ENCODE measurements at places on chromosomes 11 and 22.

GRCh38 chr22:36729321-36729720 is 25.8 kb upstream of the CACNG2 start:
- no peak for DNase-seq

GRCh38 chr11:108912581-108912980 is 247.7 kb downstream of the DDX10 start:
- no peak for DNase-seq

GRCh38 chr11:47860536-47860935 is 12.4 kb upstream of the NUP160 start:
- DNase-seq, result no peak

- DNase-seq, result no peak
Observed at GRCh38 chr11:112548641-112549040, 288.0 kb upstream of the PLET1 start.

- no peak for DNase-seq
Observed at GRCh38 chr22:42385696-42386095, 46.5 kb downstream of the NFAM1 start.

DNA sequence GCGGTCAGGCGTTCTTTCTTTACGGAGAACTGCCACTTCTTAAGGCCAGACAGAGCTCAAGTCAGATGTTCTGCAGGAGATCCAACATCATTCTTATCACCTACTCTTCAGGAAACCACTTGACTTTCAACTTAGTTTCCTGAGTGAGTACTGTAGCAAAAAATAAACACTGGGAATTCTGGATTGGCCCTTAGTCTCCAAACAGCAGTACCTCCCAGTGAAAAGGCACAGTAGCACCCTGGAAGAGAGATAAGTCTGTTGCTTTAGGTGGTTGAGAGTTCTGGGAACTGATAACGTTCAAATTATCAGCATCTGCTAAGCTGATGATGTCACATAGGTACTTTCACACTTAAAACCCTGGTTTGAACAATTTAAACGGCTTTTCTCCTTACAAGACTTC is 971.8 kb upstream of the TENM4 start:
- no peak for DNase-seq

DNA sequence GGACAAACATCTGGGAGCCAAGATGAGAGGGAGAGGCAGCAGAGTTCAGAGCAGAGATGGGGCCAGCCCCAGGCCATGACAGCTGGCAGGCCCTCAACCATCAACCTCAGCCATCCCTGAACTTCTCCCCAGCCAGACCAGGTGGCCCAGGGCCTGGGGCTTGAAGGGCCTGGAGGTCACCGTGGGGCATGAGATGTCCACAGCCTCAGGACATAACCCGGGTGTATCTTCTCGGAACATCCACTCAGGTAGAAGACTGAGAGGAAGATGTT is 12.4 kb upstream of the SLC39A13 start:
- DNase-seq, result no peak

- DNase-seq, result no peak
Observed at GRCh38 chr11:33945481-33946268, 53.8 kb upstream of the LMO2 start.

GRCh38 chr11:58354727-58355126 is 4.1 kb downstream of the OR5B17 start:
- no peak for DNase-seq

- no peak for DNase-seq
Observed at GRCh38 chr11:70883973-70884623, 368.3 kb downstream of the SHANK2 start.

- no peak for DNase-seq
Observed at GRCh38 chr22:50260801-50261614, 475 bp downstream of the MAPK12 start.

GRCh38 chr11:93028960-93029522 is 59.6 kb downstream of the MTNR1B start:
- DNase-seq, result no peak

Data from activated CD8-positive, alpha-beta memory T cell treated with anti-CD3 and anti-CD28 coated beads for 1 hour (primary cell).